ENCODE measurements at places on chromosomes 5 and 9.

DNA sequence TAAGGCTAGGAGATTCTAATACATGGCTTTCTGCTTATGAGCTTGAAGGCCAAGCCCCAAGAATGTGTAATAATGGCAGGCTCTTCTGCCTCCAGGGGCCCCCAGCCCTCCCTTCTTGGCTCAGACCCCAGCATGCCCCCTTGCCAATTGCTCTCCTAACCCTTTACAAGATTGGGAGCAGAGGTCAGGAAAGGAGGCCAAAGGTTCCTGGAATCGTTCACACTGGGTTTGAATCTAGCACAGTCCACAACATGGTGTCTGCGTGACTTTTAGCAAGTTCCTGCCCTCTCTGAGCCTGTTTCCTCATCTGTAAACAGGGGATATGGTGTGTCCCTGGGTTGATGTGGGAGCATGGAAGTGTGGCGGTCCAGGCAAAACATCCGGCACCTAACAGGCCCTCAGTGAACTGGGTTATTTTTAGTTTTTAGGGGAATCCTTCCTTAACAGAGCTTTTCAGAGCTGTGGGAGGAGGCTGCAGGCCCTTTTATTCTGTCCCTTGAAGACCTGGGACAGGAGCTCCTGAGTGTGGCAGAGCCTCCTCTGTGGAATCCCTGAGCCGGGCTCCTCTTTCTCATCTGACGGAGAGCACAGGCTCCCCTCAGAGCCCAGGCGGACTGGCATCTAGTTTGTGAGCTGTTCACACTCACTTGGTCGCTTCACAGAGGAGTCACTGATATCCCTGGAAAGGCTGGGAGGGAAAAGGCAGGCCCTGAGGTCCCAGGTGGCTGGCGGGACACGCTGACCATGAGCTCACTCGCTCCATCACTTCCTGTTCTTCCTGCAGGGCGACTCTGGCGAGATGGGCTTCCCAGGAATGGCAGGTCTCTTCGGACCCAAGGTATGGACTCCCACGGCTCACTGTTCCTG, 23.4 kb upstream of the ORM1 start:
- no peak for DNase-seq

GRCh38 chr5:171543148-171543815, 123.8 kb downstream of the FGF18 start:
- DNase-seq = no peak

GRCh38 chr5:6494939-6495338, 46.3 kb downstream of the UBE2QL1 start:
- no peak for DNase-seq

DNA sequence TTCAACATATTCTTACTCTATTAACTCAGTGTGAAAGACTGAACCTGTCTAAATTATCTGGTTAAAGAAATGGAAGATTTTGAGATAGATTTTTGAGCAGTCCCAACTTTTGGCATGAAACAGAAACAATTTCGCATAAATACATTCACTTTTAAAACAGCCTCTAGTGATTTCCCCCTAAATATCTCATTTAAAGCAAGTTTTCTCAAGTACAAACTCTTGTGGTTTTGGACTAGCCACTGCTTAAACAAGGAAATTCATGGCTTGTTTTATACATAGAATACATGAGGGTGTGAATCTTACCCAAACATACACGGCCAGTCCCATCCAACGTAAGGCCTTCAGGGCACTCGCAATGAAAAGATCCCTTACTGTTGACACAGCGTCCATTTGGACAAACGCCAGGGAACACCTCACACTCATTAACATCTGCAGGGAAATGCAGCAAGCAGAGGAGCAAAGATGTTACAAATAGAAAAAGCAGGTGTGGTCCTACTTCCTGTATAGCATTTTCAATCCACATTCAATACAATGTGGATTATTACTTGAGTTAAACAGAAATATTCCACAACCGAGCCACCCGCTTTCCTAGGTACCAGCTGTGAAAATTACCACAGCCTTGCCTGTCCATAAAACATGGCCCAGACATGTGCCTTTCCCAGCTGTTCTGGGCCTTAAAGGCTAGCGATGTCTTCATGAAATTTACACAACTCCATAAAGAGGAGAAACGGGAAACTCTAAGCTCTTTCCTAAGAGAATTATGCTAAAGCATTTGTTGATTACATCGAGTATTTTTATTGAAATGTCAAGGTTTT, 188.8 kb downstream of the FBN2 start:
- DNase-seq = no peak

DNA sequence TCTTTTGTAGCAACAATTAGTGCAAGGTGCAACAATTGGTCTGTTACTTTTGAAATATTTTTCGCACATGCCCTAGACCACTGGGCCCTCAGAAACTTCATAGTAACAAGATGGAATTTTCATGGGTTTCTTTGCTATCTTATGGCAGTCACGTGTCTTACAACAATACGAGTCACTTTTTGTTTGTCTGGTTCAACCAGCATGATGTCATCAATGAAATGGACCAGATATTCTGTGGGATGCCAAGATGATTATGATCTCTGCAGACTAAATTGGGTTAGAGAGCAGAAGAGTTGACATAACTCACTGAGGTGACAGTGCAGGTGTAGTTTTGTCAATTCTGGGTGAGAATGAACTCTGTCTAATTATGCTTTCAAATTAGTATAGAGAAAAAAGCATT, 239.6 kb upstream of the RIOK2 start:
- DNase-seq = no peak

DNA sequence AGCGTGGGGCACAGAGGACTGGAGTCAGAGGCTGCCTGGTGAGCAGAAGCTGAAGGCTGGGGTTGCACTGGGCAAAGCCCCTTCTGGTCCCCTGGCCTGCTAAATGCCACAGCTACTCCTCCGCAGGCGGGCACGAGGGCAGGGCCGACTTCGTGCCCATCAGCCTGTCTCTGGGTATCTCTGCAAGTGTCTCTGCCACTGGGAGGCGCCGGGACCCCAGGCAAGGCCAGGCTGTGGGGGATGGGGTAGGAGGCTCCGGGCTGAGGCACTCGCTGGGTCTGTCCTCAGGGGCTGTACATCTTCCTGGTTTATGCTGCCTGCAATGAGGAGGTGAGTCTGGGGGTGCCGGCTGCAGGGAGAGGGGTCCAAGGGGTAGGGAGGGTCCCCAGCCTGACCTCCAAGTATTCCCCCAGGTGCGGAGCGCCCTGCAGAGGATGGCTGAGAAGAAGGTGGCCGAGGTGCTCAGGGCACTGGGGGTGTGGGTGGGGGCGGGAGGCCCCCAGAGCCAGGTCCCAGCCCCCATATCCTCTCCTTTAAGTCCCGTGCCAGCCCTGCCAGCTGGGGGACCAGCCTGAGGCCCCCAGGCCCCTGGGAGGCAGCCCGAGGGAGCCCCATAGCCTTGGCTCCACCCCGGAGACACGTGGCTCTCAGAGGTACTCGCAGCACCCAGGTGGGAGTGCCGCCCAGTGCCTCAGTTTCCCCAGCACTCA, 25.1 kb downstream of the ADGRD2 start:
- no peak for DNase-seq

DNA sequence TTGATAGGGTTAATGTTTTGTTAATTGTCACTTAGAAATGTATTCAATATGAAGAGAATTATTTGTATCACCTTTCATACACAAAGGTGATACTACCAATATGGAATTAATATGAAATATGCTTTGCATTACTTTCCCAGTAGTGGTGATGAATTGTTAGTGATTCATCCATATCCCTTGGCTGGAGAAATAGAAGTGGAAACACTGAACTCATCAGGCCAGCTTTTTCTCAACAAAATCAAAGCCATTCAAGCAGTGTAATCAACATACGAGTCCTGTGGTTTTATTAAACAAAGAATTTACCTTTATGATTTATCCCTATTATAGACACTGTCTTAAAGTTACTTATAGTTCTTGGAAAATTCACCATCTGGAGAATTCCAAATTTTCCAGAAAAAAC, 264.0 kb upstream of the MEF2C start:
- no peak for DNase-seq

GRCh38 chr9:114281473-114282103, 41.3 kb upstream of the ORM1 start:
- DNase-seq = peak; percentile 16

DNA sequence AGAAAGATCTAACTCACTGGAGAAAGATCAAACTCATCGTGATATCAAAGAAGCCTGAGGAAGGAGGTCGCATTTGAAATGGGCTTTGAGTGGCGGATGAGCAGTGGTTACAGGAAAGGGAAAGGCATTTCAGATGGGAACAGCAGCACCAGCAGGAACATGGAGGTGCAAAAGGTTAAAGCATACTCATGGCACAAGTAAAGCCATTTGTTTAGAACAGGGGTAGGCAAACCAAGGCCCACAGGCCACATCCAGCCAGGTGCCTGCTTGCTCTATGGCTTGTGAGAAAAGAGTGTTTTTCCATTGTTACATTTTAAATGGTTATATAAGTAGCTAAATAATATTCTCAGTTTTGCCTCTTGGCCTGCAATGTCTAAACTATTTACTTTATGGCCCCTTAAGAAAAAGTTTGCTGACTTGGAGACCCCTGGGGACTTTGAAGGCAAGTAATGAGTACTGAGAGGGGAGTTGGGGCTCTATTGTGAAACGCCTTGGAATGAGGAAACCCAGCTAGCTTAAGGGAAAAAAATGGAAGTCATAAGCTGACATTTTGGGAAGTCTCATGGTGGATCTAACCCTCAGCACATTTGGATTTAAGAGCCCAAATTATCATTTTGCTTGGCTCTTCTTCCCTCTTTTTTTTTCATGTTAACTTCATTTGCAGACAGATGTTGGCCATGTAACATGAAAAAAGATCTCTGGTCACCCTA, 211.1 kb downstream of the NR3C1 start:
- DNase-seq = no peak

DNA sequence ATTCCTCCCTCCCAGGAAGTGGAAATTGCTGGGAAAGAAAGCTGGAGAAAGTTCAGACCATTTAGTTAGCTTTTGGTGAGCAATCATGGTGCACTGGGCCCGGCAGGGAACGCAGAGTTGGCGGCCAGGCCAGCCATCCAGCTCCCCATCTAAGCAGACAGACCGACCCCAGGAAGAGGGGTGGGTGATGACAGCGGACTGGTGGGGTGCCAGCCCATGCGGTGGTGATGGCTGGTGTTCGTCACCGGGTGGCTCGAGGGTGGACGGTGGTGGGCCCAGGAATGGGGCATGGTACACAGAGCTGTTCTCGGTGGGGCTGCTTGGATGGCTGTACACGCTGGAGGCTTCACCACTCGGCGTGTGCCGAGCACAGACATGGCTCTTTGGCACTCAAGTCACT, 85.6 kb upstream of the ARAP3 start:
- DNase-seq = no peak

DNA sequence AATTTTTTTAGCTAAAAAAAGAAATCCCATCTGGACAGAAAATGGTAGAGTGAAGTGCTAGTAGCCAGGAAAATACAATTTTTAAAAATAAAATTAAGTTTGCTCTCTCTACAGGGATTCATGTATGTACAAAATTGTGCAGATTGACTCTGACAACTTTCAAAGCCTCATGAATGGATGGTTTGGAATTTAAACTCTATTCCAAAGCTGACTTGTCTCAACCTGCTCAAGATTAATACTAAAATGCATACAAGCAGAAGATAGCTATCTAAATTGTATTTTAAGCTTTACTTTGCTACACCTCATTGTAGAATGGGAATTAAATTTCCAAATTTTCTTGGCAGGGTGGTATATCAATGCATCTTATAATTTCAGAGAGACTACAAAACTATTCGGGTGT, 257.6 kb downstream of the RFX3 start:
- DNase-seq = no peak

- DNase-seq = no peak
These were observed 37.3 kb downstream of the CAPSL start for GRCh38 chr5:35900972-35901695.

DNA sequence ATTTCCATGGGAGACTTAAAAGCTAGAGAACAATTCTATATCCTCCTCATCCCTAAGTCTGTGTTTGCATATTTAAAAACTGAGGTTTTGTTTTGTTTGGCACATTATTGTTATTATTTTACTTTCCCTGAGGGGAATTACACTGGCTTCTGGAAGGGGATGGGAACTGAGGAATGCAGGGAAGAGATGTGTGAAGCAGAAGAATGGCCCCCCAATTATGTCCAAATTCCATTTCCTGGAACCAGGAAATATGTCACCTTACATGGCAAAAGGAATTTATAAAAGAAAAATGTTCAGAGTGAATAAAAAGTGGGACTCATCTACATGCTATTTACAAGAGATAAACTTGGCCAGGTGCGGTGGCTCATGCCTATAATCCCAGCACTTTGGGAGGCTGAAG, 129.8 kb downstream of the MARCHF11 start:
- no peak for DNase-seq

- DNase-seq = no peak
These were observed 23.5 kb upstream of the IFNE start for GRCh38 chr9:21505425-21506179.

DNA sequence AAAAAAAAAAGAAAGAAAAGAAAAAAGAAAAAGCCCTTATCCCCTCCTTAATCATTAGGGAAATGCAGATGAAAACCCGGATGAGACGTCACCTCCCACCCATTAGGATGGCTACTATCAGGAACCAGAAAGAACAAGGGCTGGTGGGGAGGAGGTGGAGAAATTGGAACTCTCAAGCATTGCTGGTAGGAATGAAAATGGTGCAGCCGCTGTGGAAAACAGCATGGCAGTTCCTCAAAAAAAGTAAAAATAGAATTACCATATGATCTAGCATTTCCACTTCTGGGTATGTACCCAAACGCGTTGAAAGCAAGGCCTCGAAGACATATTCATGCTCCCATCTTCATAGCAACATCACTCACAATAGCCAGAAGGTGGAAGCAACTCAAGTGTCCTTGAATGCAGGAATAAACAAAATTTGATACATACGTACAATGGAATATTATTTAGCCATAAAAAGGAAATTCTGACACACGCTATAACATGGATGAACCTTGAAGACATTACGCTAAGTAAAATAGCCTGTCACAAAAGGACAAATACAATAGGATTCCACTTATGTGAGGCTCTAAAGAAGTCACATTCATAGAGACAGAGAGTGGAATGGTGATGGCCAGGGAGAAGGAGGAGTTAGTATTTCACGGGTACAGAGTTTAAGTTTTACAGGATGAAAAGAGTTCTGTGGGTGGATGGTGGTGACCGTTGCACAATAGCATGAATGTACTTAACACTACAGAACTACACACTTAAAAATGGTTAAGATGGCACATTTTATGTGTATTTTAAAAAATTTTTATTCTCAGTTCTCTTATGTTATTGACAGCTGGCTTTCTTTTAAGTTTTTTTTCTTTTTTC, 166.8 kb upstream of the IER5L start:
- no peak for DNase-seq

DNA sequence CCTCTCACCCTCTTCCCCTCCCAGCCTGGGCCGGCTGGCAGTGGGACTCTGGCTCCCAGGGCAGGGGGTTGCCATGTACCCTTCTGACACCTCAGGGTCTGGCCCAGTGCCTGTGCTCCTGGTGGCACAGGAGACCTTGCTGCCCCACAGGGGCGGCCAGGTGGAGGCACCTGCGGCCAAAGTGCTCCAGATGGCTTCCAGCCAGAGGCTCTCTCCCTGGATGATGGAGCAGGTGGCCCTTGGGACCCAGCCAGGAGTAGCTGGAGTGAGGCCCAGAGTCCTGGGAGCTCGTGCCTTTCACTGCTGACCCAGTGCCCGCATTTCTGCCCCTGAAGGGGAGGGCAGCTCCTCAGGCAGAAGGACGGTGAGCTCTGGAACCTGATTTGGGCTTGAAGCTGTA, 87.3 kb downstream of the NTNG2 start:
- no peak for DNase-seq
